NCI-H748 treated with DMSO at 0.1 percent for 48 hours (cell line): ENCODE measurements at places on chromosomes 16 and 17.

GRCh38 chr17:12459736-12460135 lies 206.0 kb upstream of the MYOCD start:
- DNase-seq: no peak

- DNase-seq: peak; percentile 20
Measured at GRCh38 chr17:77280304-77281121, 139.7 kb downstream of the SEC14L1 start.

DNA sequence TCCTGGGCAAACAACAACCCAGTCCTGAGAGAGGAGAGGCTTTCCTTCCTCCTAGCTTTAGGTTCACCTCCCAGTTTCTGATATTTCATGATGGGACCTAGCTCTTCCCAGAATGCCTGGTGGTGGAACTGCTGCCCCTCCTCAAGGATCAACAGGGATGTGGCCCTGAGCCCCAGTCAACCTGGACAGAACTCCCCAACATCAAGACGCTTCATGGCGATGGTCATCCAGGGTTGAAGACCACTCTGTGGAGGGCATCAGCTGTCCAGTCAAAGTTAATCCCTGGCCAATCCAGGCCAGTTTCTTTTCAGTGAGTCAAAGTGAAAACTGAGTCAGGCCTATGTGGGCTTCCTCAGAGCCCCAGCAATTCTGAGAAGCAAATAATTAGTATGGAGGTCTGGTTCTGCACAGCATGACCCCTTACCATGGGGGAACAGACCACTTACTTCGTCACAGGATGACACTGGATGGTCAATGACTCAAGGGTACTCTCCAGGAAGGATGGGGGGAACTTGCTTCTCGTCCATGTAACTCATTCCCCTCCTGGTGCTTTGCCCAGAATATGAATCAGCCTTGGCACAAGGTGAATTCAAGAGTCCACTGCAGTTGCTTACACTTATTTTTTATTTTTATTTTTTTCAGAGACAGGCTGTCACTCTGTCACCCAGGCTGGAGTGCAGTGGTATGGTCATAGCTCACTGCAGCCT lies 14.7 kb upstream of the XYLT2 start:
- DNase-seq: no peak

DNA sequence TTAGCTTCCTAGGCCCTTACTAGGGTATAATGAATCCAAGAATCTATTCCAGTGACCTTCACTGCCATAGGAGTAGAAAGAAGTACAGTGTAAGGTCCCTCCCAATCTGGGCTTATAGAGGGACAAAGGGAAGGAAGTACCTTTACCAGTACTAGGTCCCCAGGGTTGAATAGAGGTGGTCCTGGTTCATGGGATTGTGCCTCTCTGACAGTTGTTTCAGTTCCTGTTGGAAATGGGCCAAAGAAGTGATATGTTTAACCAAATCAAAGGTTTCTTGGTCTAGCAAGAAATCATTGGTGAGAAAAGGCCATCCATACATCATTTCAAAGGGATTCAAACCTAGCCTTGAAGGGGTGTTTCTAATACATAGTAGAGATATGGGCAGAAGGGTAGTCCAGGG lies 16.0 kb upstream of the ZNHIT3 start:
- no peak for DNase-seq

DNA sequence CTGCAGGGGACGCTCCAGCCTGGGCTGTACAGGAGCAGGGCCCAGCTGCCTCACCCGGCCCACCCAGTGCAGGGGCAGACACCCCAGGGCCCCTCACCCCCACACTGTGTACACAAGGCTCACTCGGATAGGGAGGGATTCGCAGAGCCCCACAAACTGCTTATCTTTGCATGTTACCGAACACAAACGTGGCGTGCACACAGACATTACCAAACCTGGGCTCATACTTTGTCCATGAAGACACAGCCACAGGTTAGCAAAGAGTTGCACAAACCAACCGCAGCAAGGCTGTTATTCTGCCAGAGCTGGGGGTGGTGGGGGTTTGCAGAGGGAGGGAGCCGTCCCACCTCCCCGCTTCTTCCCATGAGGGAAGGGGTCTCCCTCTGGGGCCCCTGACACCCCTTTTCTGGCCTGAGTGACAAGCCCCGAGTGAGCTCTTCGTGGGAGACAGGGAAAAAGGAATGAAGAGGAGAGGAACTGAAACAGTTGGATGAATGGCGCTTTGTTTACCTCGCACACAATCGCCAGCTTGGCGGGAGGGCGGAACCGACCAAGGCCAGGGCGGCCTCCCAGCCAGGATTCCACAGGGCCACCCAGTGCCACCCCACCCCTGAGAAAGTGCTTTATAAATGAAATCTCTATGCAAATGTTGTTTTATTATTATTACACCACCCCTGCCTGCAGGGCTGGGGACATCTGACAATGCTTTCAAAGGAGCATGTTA lies 434 bp upstream of the CPSF4L start:
- DNase-seq: no peak

DNA sequence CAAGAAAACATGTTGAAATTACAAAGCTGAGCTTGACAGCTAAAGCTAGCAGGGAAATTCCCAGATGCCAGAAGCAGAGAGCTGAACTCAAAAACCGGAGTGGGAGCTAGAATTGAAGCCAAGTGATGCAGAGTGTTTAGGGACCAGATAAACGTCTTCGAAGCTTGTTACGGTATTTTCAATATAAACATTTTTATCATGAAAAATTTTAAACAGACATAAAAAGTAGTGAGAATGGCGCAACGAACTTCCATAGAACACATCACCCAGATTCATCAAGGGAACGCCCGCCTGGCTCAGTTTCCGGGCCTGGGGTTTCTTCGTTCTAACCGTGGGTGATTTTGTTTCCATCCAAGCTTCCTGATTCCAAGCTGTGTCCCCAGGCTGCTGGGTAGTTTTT lies 18.1 kb downstream of the SPNS2 start:
- no peak for DNase-seq

DNA sequence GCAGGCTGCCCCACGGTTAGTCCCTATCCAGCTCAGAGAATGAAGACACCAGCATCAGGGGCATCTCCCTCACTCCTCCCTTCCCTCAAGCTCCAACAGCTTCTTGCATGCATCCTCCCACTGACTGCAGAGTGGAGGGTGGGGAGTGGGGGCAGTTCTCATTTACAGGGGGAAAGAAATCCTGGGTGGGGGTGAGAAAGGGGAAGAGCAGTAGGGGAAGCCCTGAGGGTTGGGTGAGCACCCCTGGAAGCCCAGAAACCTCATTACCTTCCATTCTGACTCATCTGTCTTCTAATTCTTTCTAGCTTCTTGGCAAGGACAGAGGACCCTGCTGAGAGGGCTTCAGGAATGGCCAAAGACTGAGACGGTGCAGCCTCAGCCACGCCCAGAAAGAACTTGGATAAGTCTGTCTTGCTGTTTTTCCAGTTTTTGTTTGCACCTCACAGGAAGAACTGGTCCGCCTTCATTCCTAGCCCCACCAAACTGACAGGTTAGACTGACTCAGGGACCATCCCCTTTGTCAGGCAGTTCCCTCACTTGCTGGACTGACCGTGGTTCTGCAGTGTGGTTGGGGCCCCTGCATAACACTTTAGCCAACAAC lies 52.5 kb upstream of the WSB1 start:
- no peak for DNase-seq

- DNase-seq: peak; percentile 66
Measured at GRCh38 chr16:67163164-67163998, 1.2 kb upstream of the HSF4 start.

- no peak for DNase-seq
Measured at GRCh38 chr17:17435323-17435722, 41.5 kb upstream of the MED9 start.

- DNase-seq: no peak
Measured at GRCh38 chr16:16989368-16989767, 481.4 kb downstream of the XYLT1 start.

- no peak for DNase-seq
Measured at GRCh38 chr17:15418781-15419180, 48.6 kb downstream of the CDRT4 start.

DNA sequence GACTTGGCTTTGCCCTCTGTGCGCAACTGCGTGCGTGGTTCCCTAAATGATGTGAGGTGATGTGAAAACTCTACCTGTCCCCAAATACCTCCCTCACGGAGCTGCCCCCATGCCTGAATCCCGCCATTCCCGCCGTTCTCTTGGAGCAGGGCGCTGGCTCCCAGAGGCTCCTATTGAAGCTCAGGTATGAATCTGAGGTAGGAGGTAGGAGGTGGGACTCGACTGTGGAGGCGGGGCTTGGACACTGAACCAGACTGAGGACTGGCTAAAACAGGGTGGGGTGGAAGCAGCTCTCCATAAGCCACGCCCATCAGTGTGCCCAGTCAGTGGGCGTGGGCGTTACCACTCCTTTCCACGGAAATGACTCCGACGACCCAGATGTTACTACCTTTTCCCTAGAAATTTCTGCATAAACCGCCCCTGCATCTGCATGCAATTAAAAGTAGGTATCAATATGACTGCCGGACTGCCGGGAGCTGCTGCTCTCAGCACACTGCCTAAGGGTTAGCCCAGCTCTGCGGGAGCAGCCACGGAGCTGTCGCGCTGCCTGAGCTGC lies 41.0 kb downstream of the FOXL1 start:
- DNase-seq: peak; percentile 60

GRCh38 chr16:74909665-74910064 lies 75.3 kb downstream of the WDR59 start:
- no peak for DNase-seq

GRCh38 chr16:8070506-8070905 lies 519.8 kb downstream of the TMEM114 start:
- no peak for DNase-seq

GRCh38 chr17:77315551-77316190 lies 174.9 kb downstream of the SEC14L1 start:
- DNase-seq: no peak

- DNase-seq: no peak
Measured at GRCh38 chr17:27319541-27320221, 25.8 kb downstream of the WSB1 start.

DNA sequence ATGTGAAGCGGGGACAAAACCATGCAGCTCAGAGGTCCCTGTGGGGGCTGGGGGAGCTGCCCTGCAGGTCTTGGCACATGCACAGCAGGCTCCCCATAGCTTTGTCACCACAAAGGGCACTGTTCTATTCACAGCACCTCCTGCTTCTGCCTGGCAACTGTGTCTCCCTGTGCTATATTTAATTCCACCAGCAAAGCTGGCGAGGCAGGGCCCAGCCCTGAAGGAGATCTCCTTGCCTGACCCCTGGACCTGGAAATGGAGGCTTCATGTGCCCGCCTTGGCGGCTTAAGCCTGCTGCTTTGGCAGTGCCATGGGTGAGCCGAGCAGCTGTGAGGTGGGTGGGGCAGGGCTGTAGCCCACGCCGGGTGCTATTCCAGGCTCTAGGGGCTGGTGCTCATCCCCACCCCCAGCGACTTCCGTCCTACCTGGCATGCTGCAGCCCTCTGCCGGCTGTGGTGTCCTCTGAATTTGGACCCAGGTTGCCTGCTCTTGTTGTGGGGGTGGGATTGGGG lies 6.8 kb downstream of the LDHD start:
- no peak for DNase-seq

DNA sequence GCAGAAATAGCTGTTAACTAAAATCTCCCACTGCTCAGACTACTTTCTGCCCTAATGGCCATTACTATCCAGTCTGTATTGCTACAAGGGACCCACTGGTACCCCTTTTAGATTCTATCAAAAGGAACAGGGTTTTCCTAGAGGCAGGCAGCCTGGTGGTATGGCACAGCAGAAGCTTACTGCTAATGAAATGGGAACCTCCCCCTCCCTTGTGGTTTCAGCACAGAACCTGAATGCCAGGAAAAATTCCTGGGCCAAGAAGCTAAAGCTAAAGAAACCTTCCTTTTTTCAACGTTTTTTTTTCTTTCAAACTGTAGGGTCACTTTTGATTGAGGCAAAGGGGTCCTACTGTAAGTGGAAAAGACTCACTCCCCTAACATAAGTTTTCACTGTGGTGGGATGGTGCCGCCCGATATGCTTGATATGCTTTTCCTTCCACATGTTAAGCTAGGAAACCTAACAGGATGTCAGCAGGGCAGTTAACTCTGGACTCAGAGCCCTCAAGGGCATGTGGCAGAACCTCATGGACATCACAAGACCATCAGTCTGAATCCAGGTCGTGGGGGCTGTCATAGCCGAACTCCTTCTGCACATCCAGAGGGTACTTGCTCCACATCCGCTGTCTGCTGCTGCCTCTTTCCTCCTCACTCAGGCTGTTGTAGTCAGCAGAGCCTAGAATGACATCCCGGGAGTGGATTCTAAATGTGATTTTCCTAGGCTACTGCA lies 9.8 kb downstream of the SLC7A6OS start:
- DNase-seq: no peak

GRCh38 chr16:77599793-77600415 lies 122.4 kb upstream of the NUDT7 start:
- DNase-seq: peak; percentile 3

DNA sequence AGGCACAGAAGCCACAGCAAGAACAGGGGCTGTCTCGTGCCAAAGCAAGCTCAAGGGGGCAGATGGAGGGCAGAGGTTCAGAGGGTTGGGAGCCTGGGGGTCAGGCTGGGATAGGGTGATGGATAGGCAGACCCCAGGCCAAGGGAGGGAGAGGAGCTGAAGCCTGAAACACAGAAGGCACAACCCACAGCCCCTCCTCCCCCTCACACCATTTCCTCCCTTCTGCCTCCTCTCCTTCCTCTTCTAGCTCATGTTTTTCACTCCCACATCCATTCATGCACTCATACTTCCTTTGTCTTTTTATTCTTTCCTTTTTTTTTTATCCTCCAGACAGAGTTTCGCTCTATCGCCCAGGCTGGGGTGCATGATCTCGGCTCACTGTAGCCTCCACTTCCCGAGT lies 61.1 kb downstream of the SOCS1 start:
- no peak for DNase-seq

GRCh38 chr17:72778169-72779151 lies 314.0 kb downstream of the SLC39A11 start:
- no peak for DNase-seq

DNA sequence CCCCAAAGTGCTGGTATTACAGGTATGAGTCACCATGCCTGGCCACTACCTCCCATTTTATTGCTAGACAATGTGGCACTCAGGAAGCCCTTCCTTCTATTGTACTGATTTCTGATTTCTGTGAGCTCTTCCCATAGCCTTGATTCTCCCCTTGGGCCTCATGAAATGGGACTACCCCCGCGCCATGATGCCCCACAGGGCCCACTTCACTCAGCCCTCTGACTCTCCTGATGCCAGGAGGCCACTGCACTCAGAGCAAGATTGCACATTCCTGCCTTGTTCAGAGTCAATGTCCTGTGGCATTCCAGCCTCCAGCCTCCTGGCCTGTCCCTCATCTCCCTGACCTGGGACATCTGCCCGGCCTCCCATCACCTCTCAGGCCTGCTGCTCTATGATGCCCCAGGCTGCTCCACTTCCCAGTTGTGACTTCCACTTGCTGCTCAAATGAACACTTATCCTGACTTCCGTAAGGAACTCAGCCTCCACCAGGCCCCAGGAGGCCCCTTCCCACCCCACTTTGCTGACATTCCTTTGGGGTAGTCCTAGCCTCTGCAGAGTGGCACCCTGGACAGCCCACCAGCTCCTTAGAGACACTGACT lies 66.6 kb upstream of the KSR1 start:
- DNase-seq: no peak

DNA sequence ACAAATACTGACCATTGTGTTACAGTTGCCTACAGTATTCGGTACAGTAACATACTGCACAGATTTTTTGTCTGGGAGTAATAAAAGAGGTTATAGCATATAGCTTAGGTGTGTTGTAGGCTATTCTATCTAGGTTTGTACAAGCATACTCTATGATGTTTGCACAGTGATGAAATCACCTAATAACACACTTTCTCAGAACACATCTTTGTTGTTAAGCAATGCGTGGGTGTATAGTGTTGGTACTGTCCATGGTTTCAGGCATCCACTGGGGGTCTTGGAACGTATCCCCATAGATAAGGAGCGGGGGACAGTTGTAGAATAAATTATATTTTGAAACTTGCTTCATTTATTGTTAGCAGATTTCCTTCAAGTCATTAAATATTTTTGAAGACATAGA lies 293.3 kb upstream of the TBX2 start:
- no peak for DNase-seq
